HuH-7 (cell line): ENCODE measurements at places on chromosomes 2 and 18.

DNA sequence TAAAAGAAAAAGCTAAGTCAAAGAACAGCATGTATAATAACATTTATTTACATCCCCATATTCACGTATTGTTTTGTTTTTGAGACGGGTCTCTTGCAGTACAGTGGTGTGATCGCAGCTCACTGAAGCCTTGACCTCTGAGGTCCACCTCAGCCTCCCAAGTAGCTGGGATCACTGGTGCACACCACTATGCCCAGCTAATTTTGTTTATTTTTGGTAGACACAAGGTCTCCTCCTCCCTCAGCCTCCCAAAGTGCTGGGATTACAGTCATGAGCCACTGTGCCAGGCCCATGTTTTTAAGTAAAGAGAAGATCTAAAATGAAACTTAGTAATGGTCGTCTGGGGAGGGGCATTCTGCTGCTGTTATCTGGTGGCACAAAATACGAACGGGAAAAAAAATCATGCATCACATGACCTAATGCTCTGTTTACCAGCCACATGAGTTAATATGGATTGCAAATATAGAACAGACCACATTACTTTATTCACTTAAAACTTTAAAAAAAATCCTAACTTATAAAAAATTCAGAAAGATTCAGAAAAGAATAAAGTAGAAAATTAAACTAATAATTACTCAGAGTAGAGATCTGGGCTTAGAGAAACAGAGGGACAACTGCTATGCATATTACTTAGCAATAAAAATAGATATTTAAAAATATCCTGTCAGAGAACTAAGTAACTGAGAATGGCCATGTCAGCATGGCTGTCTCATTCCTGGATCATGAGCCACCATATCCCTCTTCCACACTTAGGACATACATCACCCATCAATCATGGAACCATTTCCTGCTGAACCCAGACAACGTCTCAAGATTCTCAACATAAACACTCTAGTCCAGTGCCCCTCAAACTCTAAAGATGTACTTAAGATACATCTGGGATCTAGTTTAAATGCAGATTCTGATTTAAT is 7.3 kb downstream of the MMADHC start:
- DNase-seq: no peak

GRCh38 chr2:86223140-86223926 is 24.1 kb downstream of the MRPL35 start:
- DNase-seq: no peak

GRCh38 chr2:117661619-117662018 is 152.9 kb upstream of the DDX18 start:
- no peak for DNase-seq

GRCh38 chr2:214587442-214587841 is 176.6 kb downstream of the VWC2L start:
- DNase-seq: peak; percentile 11

GRCh38 chr2:99337113-99338028 is at the start of gene EIF5B:
TSS of gene EIF5B (plus strand) at chr2:99337389. CDS start at chr2:99337555, 166 bp downstream.
- peak; percentile 93 for DNase-seq

DNA sequence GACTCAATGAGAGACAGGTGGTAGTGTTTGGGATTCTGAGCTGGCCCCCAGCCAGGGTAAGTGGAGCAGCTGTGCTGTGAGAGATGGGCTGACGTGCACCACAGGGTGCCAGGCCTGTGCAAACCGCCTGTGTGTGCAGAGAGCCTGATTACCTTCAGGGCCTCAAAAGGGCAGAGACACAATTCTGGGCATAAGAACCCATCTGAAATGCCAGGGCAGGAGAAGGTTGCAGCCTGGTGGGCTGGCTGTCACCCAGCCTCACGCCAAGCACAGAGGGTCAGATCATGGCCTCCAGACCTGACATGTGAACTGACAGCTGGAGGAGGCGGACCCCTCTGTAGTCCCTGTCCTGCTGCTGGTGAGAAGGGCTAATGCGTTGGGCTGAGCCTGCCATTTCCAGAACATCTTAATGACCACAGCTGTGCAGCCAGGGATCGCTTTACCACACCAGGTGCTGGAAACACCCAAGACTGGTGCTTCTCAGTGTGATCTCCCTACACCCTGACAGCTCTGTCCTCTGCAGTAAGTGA is 100.9 kb downstream of the ARL4C start:
- DNase-seq: no peak

- no peak for DNase-seq
These were observed 5.2 kb upstream of the GPD2 start for GRCh38 chr2:156430980-156431358.

DNA sequence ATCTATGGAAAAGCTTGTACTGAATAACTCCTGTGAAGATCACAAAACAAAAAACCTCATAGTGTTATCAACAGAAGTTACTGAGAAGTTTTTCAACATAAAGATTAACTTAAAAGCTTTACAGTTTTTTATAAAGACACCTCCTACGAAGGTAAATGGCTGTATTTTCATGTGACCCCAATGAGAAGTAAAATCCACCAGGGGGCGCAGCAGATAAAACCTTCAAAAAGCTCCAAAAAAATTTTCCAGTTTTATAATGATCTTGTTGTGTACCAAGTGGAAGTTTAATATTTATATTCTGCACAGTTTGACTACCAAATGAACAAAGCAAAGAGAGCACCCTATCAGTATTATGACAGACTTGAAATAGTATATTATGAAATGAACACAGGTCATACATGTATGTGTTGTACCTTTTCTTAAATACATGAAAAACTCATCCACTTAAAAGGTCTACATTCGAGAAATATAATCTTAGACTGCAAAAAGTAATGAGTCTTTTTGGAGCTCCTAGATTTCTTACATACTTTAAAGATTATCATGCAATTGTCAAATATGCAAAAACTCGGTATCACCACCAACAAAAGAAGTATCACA is 38.5 kb downstream of the PNO1 start:
- no peak for DNase-seq

DNA sequence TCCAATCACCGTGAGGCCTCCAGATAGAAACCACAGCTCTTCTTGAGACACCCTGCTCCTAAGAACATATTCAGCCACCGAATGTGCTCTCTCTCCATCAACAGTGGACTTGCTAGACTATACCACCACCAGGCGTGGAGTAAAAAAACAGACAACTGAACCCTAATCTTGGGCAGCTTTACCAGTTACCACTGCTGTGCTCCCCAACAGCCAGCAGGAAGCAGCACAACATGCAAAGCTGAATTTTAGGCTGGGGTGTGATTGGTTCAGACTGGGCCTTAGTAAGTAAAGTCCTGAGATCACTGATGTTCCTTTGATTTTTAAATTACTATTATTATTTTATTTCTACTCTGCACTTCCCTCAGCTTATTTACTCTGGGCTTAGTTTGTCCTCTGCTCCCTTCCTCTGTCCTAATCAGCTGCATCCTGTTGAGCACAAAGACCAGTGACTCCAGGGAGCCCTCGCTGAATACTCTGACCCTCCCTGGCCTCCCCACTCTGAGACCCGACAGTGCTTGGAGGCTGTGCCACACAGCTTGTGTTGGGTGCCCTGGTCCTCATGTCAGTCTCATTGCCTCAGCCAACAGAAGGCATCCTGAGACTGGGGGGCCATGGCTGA is 21.9 kb downstream of the MRPL35 start:
- DNase-seq: peak; percentile 50

DNA sequence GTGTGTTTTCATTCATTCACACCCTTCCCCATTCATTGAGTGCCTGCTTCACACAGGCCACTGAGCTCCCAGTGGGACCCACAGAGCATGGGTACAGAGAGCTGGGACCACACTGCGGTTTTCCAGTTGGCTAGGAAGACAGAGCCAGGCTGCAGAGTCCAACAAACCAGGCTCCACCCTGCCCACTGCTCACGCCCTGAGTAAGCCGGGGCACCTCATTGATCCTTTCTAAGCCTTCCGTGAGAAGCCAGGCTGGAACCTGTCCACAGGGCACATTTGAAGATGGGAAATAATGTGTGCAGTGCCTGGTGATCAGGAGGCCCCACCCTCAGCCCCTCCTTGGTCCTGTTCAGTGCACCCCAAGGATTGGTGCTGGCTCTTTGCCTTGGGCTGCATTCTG is 13.5 kb downstream of the KCNIP3 start:
- no peak for DNase-seq

- no peak for DNase-seq
These were observed 41.8 kb downstream of the LTBP1 start for GRCh38 chr2:32988525-32988924.

DNA sequence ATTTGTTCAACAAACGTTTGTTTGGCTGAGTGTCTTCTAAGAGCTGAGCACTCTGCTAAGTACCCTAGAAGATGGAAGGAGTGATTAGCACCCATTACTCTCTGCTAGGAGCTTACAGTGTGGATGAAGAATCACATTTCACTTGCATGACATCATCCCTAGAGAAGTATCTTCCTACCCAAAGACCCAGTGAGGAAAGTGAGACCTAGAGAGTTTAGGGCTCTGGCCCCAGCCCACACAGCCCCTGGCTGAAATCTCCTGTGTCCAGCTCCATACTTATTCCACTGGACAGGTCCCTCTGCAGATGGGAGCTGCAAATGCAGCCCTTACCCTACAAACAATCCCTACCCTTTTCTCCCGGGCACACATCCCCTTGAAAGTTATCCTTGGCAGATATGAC is 26.8 kb upstream of the EPAS1 start:
- no peak for DNase-seq

DNA sequence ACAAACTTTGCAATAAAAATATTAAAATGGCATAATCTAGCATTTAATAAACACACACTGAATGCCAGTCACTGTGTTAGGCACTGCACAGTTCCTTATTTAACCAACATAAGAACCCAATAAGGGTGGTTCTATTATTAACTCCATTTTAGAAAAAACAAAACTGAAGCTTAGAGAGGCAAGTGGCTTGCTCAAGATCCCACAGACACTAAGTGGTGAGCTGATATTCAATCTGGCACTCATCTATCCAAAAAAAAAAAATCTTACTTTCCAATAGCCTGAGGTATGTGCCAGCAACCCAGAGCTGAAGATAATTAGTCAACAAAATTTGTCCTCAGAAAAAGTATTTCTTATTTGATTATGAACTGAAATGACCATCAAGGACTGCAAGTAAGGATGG is 799 bp downstream of the CYTIP start:
- no peak for DNase-seq

DNA sequence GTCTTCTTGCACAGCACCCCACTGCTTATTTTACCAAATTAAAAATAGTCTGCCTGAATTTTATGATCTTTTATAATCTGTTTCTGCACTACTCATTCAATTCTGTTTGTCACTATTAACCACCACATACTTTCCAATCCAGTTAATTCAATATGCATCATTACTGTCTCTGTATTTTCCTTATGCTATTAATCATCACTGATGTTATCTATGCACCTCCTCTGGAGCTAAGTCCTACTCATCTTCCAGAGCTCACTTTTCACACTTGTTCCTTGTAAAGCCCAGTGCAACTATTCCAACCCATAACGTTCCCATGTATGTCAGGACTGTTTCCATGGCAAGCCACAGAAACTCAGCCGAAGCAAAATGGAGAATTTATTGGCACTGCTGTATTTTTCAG is 713.6 kb downstream of the PLCL1 start:
- no peak for DNase-seq

DNA sequence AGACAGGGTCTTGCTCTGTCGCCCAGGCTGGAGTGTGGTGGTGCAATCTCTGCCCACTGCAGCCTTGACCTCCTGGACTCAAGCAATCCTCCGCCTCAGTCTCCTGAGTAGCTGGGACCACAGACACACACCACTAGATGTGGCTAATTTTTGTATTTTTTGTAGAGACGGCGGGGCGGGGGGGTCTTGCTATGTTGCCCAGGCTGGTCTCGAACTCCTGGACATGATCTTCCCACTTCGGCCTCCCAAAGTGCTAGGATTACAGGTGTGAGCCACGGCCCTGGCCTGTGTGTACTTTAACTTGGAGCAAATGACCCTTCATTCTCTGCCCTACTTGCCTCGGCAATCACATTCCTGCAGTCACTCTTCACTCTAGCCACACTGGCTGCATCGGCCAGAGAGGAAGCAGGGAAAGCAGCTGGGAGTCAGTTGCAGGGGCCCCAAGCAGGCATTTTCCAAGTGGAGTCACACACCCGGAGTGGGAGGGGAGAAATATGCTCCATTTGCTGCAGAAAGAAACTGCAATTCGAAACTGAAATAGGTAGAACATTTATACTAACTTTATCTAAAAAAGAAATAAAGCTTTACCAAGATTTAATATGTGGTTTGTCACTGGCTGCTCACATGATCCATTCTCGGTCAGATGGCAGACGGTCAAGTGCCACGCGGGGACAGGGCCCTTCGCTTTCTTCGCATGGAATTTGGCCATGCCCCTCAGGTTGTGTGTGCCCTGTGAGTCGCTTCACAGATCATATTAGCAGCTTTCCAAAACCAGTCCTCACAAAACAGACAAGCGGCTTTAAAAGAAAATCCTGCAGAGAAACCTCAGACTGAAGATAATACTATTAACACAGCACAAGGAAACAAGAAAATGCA is 37.1 kb downstream of the FAM161A start:
- DNase-seq: peak; percentile 37

DNA sequence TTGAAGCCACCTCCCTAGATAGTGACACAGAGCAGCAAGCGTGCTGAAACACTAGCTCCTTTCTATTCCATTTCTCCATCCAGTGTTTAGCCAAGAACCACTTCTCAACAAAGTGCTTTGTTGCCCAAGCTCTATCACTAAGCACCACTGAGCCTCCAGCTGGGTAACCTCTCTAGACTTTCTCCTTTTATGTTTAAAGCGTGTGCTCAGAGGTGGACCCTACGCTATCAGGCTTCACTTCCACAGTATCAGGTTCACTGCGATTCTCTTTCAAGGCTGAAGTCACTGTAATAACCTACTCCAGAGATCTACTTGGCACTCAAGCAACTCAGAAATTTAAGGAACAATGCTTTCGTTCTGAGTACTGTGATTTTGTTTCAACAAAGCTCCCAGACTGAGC is 197.9 kb downstream of the LNPK start:
- peak; percentile 15 for DNase-seq

- DNase-seq: no peak
These were observed 101.7 kb upstream of the MSH2 start for GRCh38 chr2:47301277-47301618.

DNA sequence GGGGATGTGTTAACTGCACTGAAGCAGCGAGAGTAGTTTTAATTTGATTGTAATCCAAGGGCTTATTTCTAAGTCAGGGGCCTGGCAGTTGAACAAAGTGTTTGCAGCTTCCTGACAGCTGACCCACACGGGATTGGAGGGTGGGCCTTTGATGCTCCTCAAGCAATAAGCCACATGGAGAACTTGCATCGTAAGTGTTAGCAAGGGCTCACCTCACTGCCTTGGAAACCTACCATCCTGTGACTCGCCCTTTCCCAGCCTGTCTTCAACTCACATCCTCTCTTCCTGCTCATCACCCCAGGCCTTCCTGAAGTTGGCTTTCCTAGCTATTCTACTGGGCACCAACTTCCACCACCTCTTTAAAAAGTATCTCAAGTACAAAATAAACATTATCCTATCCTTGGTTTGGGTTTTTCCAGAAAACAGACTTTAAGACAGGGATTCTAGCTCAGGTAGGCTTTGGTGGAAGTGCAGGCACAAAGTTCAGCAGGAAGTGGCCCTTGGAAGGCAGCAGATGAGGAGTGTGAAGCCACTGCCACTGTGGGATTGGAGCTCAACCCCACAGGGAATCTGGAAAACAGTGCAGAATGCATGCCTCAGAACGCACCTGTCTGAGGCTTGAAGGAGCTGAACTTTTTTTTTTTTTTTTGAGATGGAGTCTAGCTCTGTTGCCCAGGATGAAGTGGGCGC is 31.6 kb downstream of the B3GNT2 start:
- DNase-seq: no peak
